ENCODE measurements at places on chromosomes 1 and 21.
A peak's percentile ranks its signal among the peaks of the same experiment; 100 is the strongest.

- DNase-seq = no peak
Measured at GRCh38 chr21:45416620-45417019, 11.7 kb downstream of the COL18A1 start.

DNA sequence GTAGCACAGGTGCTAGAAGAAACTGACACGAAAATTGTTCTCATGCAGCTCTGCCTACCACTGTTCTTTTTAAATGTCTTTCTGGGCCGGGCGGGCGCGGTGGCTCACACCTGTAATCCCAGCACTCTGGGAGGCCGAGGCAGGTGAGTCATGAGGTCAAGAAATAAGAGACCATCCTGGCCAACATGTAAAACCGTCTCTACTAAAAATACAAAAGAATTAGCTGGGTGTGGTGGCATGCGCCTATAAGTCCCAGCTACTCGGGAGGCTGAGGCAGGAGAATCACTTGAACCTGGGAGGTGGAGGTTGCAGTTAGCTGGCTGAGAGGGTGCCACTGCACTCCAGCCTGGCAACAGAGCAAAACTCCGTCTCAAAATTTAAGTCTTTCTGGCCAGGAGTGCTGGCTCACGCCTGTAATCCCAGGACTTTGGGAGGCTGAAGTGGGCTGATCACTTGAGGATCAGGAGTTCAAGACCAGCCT lies 947 bp upstream of the RIT1 start:
- DNase-seq = no peak

GRCh38 chr21:26445440-26445839 lies 127.6 kb downstream of the CYYR1 start:
- no peak for DNase-seq

- no peak for DNase-seq
Measured at GRCh38 chr1:192088496-192088895, 69.8 kb upstream of the RGS18 start.

GRCh38 chr1:187010571-187011309 lies 182.0 kb downstream of the PLA2G4A start:
- no peak for DNase-seq

DNA sequence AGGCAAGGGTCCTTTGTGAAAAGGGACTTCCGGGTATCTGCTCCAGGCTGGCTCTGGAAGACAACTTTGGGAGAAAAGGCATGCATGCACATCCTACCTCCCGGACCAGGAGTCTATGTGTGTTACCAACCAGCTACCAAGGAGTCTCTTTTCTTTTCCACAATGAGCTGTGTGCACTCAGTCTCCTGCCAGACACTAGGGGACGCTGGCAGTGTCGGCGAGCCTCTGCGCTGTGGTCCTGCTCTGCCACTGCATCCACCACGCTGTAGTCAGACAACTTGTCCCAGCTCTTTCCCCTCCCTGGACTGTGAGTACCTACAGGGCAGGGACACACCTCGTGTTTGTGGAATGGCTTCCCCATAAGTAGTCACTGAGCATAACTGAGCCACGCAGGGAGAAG lies 5.1 kb upstream of the SSR2 start:
- DNase-seq = peak; percentile 57

Measured in inflammatory macrophage treated with lipopolysaccharide for 4 hours (primary cell).